PC-9 (cell line): ENCODE measurements at places on chromosomes 1 and 21.
A peak's percentile ranks its signal among the peaks of the same experiment; 100 is the strongest.

DNA sequence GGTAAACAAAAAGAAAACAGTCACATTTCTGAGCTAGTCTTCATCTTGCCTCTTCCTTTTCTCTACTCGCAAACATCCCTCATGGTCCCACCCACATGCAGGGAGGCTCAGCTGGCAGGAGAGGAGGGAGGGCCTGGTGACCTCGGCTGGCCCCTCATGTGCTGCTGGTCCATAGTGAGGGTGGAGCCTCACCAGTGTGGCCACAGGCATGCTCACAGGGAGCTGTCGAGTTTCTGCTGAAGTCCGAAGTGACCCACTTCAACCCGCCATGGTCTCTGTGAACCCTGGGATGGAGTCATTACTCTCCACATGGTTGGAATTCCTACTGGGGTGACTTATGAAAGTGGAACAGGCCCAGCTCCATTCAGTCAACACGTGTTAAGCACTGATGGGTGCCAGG, 253.4 kb downstream of the RHOU start:
- peaks cover 76% of the 10 kb centered on the region for H3K27me3 ChIP-seq
- no peak overlapping the region for H3K4me3 ChIP-seq
- no peak overlapping the region for H3K27ac ChIP-seq
- H3K36me3 ChIP-seq = no peaks in the 10 kb centered on the region
- no peak for DNase-seq

DNA sequence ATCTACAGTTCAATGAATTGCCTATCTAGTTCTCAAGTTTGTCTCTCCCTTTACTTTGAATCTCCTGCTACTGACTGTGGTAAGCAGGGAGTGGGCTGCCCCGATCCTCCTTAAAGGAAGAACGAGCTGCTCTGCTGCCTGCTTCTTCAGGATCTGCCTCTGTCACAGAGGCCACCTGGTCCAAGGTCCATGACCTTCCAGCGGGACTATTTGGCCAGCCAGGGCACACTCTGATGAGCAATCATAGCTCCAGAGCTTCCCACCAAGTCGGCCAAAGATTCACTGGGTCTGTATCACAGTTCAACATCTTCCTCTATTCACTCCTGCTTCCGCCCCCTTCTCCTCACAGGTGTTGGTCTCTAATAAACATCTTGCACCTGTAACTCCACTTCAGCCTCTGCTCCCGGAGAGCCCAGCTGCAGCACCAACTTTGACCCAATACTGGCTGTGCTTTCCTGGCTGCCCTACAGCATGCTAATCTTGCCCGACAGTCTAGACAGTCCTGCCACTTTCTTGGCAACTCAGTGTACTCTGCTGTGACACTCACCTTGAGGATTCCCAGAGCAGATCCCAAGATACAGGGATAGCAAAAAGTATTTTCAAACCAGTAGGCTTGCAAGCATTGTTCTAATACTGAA, 16.9 kb upstream of the MAP10 start:
- DNase-seq = no peak
- no peaks in the 10 kb centered on the region for H3K36me3 ChIP-seq
- H3K4me3 ChIP-seq = no peak overlapping the region

DNA sequence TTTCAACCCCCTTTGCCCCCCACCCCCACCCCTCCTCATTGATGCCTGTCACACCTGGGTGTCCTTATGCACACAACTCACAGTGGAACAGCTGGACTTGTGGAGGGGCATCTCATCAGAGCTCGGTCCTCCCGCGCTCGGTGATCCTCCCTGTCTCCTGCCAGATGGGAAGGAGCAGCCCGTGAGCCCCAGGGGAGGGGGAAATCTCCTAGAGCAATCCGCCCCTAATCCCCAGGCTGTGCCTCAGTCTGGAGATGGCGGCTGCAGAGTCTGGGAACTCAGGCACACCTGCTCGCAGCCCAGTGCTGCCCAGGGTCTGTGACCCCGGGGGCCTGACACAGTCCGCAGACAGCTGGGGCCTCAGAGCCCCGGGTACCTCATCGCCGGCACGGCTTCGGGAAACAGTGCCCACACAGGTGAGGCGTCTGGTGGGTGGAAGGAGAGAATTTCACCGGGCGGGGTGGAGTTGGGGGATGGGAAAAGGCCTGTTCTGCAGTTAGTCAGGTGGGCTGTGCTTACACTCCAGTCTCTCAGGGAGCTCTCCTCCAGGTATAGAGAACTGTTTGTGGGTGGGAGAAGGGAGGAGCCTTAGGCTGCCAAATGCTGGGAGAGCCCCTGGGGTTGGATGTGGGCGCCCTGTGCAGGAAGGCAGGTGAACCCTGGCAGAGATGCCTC, 29.3 kb downstream of the TMCC2 start:
- no peak overlapping the region for H3K27ac ChIP-seq
- no peaks in the 10 kb centered on the region for H3K27me3 ChIP-seq
- DNase-seq = no peak
- no peak overlapping the region for H3K4me3 ChIP-seq
- H3K36me3 ChIP-seq = no peaks in the 10 kb centered on the region

GRCh38 chr1:109481646-109482045, 2.1 kb upstream of the ATXN7L2 start:
- peaks cover 45% of the 10 kb centered on the region for H3K27me3 ChIP-seq
- H3K4me1 ChIP-seq = peaks cover 16% of the 10 kb centered on the region
- H3K27ac ChIP-seq = no peak overlapping the region
- no peaks in the 10 kb centered on the region for H3K36me3 ChIP-seq
- no peak overlapping the region for H3K4me3 ChIP-seq

GRCh38 chr21:26490771-26491170, 82.3 kb downstream of the CYYR1 start:
- DNase-seq = no peak
- H3K4me3 ChIP-seq = no peak overlapping the region
- no peaks in the 10 kb centered on the region for H3K27me3 ChIP-seq
- no peaks in the 10 kb centered on the region for H3K36me3 ChIP-seq

- H3K4me3 ChIP-seq = no peak overlapping the region
- H3K27ac ChIP-seq = no peak overlapping the region
- no peaks in the 10 kb centered on the region for H3K4me1 ChIP-seq
- DNase-seq = no peak
- H3K36me3 ChIP-seq = no peaks in the 10 kb centered on the region
- H3K27me3 ChIP-seq = no peaks in the 10 kb centered on the region
Measured at GRCh38 chr1:234582681-234583301, 27.2 kb downstream of the IRF2BP2 start.

DNA sequence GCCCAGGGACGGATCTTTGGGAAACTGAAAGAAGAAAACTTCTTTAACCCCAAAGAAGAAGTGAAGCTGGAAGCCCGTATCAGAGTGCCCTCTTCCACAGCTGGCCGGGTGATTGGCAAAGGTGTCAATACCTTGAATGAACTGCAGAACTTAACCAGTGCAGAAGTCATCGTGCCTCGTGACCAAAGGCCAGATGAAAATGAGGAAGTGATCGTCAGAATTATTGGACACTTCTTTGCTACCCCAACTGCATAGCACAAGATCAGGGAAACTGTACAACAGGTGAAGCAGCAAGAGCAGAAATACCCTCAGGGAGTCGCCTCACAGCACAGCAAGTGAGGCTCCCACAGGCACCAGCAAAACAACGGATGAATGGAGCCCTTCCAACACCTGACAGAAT, 114.0 kb downstream of the NBPF12 start:
- H3K4me1 ChIP-seq = no peaks in the 10 kb centered on the region
- peaks cover 45% of the 10 kb centered on the region for H3K27me3 ChIP-seq
- H3K4me3 ChIP-seq = no peak overlapping the region
- no peak for DNase-seq
- H3K27ac ChIP-seq = no peak overlapping the region

GRCh38 chr1:34851431-34852105, 8.0 kb downstream of the SMIM12 start:
- H3K27ac ChIP-seq = no peak overlapping the region
- no peak overlapping the region for H3K4me3 ChIP-seq
- no peaks in the 10 kb centered on the region for H3K27me3 ChIP-seq
- H3K36me3 ChIP-seq = no peaks in the 10 kb centered on the region
- peak; percentile 41 for DNase-seq

DNA sequence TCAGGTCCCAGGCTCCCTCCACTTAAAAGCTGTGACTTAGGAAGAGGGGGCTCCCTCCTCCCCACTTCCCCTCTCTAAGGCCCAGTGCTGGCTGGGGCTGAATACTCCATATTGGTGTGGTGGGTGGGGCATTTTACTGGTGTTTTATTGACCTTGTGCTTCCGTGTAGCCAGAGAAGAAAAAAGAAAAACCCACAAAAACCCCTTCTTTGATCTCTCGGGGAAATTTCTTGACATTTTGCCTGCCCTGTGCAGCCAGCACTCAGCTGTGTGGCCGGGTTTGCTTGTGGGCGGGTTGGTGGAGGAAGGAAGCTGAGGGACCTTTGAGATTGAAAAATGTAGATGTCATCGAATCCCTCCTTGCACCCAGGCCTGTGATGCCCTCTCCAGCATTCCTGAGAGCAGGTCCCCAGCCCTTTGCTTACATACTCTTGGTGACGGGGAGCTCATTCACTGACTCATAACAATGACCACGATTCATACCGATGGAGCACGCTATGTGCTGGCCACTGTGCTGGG, 24.8 kb downstream of the TNFRSF8 start:
- no peak overlapping the region for H3K27ac ChIP-seq
- H3K4me3 ChIP-seq = no peak overlapping the region
- H3K4me1 ChIP-seq = no peaks in the 10 kb centered on the region
- H3K27me3 ChIP-seq = peaks cover 5% of the 10 kb centered on the region; the same call in 1 of the 2 replicates

DNA sequence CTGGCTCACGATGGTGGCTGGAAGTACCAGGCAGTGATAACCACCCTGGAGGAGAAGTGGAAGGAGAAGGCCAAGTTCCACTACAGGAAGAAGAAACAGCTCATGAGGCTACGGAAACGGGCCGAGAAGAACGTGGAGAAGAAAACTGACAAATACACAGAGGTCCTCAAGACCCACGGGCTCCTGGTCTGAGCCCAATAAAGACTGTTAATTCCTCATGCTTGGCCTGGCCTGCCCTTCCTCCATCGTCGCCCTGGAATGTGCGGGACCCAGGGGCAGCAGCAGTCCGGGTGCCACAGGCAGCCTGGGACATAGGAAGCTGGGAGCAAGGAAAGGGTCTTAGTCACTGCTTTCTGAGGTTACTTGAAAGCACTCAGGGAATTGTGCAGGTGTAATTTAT, 10.8 kb downstream of the IL24 start:
- H3K36me3 ChIP-seq = no peaks in the 10 kb centered on the region
- no peak overlapping the region for H3K27ac ChIP-seq
- DNase-seq = no peak
- H3K27me3 ChIP-seq = no peaks in the 10 kb centered on the region
- no peak overlapping the region for H3K4me3 ChIP-seq
- peaks cover 23% of the 10 kb centered on the region for H3K4me1 ChIP-seq

DNA sequence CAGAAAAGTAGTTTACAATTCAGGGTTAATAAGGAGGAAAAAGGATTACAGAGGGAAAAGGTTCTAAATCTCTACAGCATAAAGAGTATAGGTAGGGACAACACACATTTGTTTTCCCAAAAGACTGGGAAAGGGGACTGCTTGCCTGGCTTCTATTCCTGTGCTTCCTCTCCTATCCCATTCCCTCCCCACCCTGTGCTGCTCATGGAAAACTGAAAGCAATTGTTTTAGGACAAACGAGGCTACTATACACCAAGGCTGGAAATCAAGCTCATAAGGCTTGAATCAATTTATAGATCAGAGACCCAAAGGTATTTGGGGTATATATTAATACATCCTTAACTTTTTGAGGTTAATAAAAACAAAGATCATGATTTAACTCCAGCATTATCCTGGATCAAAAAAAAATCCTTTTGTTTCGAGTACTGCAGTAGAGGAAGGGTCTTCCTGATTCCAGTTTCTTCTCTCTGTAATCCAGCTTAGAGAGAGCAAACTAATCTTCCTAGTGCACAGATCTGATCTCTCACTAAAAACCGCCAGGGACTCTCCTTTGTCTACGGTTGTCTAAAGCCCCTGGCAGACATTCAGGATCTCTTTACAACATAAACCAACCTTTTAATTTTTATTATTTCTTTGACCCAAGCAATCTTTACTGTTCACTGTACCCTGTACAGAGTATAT, 37.4 kb upstream of the A3GALT2 start:
- DNase-seq = no peak
- H3K27ac ChIP-seq = no peak overlapping the region
- 0 out of 2 replicates have a peak, but pooled peaks cover 5% of the 10 kb centered on the region for H3K36me3 ChIP-seq
- H3K27me3 ChIP-seq = no peaks in the 10 kb centered on the region
- H3K4me1 ChIP-seq = peaks cover 20% of the 10 kb centered on the region

GRCh38 chr1:160309185-160309557, 24.2 kb upstream of the PEX19 start:
- H3K36me3 ChIP-seq = peaks cover 49% of the 10 kb centered on the region
- no peak overlapping the region for H3K27ac ChIP-seq
- H3K27me3 ChIP-seq = no peaks in the 10 kb centered on the region
- no peaks in the 10 kb centered on the region for H3K4me1 ChIP-seq
- H3K4me3 ChIP-seq = no peak overlapping the region

DNA sequence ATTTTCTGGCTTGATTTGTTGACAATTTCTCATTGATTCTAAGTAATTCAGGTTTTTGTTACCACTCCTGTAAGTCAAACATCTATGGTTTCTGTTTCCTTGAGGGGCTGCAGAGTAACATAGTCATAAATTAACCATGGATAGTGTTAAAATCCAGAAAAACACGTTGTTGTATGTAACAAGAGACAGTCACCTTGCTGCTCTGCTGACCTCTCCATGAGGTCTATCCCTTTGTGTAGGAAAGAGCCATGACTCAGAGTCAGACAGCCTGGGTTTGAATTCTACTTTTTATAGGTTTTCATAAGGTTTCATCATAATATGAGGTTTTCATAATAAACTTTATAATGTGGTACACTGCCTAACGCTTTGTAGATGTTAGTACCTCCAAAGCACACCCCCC, 27.6 kb upstream of the NBL1 start:
- no peaks in the 10 kb centered on the region for H3K4me1 ChIP-seq
- no peak overlapping the region for H3K4me3 ChIP-seq
- H3K27ac ChIP-seq = peak overlapping the region; percentile 63
- DNase-seq = no peak
- peaks cover 4% of the 10 kb centered on the region; the same call in 1 of the 2 replicates for H3K36me3 ChIP-seq
- no peaks in the 10 kb centered on the region for H3K27me3 ChIP-seq

DNA sequence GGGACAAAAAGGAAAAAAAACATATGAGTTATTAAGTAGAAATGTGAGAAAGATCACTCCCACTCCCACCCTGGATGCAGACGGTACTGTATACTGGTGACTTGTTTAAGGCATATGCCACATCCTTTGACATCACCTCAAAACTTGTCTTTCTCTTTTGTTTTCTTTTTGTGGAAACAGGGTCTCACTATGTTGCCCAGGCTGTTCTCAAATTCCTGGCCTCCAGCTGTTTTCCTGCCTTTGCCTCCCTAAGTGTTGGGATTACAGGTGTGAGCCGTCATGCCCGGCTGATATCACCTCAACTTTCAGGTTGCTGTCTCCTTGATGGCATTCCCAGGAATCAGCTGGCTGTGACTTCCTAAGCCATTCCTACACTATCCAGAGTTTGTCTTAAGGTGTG, 18.4 kb upstream of the KHDRBS1 start:
- H3K27me3 ChIP-seq = no peaks in the 10 kb centered on the region
- H3K4me1 ChIP-seq = no peaks in the 10 kb centered on the region

DNA sequence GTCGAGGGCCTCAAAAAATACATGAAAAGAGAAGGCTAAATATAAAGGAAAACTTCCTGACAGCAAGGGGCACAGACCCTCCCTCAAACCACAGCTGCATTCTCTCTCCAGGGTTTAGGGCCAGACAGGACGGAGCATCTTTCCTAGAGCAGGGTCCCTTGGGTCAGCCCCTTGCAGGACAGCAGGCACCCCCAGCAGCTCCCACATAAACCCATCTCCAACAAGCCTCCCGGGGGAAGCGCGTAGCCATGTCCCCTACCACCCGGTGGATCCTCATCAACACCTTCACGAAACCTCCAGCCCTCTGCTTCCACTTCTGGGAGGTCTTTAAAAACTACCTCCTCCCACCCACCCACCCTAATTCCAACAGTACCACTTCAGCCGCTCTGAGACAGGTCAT, 59.5 kb downstream of the CD46 start:
- no peak overlapping the region for H3K4me3 ChIP-seq
- H3K4me1 ChIP-seq = no peaks in the 10 kb centered on the region
- H3K36me3 ChIP-seq = 0 out of 2 replicates have a peak, but pooled peaks cover 10% of the 10 kb centered on the region
- no peak overlapping the region for H3K27ac ChIP-seq
- no peak for DNase-seq
